NCI-H524 treated with DMSO at 0.1 percent for 48 hours (cell line): ENCODE measurements at places on chromosomes 2 and 18.

DNA sequence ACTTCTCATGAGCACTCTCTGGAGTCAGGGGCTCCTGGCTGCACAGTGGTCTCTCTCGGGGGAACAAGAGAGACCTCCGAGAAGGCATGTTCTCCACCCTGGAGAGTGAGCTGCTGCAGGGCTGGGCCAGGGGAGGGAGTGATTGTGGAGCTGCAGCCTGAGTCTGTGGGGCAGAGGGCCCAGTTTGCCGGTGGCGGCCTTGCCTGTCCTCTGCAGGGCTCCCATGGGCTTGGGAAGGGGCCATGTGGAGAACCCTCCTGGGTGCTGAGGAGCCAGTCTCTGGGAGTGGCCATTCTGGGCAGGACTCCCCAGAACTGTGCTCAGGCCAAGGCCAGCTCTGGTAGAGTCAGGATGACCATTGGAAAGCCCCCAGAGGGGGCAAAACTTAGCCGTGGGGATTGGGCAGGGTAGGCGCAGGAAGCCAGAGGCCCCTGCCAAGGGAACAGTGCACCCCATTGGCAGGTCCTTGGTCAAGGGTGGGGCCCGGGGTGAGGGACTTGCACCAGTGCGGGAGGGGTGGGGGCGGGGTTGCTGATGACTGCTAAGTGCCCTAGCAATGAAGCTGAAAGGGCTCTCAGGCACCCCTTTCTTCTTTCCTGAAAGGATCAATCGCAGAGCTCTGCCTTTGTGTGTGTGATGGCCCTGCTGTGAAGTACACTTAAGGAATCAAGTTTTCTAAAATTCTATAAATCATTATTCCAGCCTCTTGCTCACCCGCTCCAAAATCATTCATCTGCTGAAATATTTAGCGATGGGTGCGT lies 69.7 kb upstream of the BOD1L2 start:
- DNase-seq: no peak

DNA sequence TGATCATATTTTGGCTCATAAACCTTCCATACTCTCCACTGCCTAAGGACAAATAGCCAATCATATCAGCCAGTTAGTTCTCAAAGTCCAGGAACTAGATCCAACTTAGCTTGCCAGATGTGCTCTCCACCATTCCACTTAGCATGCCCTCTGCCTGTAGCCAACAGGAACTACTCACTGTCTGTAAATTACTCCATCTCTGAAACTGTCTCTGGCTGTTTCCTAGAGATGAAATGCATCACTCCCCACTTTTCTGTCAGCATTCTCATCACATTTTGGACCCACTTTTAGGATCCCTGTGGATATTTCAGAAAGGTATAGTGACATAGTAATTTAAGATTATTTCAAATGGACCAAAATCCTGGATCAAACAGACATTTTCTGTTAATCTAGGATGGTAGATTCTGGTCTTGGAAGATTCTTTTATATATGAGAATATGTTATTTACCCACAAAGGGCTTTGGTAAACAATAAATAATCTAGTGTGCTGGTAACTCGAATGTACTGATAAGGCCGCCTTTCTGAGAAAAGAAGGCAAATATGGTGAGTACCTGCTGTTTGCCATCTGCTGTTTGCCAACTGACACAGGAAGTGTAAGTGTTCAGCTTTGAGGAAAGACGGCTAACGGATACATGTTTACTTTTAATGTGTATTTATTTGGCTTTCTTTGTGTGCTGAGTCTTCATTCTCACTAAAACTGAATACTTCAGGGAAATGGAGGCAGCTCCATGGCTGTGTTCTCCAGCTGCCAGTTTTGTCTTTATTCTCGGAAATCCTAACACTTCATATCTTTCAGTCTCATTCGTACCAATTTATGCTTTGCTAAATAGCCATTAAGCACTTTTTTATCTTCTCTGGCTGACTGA lies 79.5 kb downstream of the EVA1A start:
- no peak for DNase-seq

GRCh38 chr18:52312346-52312745 lies 27.7 kb upstream of the DCC start:
- no peak for DNase-seq

DNA sequence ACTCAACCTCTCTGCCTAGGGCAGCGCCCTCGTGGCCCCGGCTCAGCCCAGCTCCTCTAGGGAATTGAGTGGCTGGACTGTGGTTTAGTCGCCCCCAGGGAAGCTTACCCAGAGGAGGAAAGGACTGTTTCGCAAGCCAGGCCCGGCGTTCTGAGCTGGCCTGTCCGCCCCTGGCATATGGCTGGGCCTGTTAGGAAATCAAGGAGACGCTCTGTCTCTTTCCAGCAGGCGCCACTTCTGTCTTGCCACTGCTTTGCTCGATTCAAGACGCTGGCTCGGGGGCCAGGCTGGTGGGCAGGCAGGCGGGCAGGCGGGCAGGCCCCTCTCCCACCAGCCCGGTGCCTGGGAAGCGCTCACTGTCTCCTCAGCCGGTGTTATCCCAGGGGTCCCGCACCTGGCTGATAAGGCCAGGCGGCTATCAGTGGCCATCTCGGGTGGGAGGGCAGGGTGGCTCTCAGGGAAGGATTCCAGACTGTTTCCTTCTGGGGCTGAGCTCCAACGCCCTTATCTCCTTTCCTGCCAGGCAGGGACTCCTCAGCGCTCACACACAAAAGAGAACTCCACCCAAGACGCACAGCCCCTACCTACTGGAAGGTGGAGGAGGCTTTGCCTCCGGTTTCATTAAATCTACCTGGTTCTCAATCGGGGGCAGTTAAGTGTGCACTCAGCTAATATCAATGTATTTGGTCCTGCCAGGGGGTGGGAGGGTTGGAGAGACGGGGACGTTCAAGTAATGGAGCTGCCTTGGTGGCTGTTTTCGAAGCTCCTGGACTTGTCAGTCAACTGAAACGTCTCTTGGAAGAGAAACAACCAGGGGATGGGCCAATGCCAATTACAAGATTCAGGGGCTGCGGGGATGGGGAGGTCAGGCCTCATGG lies 109.1 kb downstream of the SMAD7 start:
- no peak for DNase-seq

- no peak for DNase-seq
Measured at GRCh38 chr2:58268685-58269084, 27.6 kb upstream of the FANCL start.

DNA sequence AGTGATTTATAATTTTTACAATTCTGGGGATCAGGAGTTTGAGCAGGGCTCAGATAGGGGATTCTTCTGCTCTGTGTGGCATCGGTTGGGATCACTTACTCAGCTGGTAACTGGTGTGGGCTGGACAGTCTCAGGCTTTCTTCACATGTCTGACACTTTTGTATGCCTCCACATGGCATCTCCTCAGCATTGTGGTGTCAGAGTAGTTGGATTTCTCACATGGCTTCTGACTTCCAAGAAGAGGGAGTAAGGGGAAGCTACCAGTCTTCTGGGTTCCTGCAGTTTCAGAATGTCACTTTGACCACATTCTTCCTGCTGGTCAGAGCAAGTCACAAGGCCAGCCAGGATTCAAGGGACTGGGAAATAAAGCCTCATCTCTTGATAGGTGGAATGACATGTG lies 55.6 kb downstream of the NCOA1 start:
- DNase-seq: no peak

GRCh38 chr2:130830538-130830937 lies 6.2 kb upstream of the ARHGEF4 start:
- no peak for DNase-seq

DNA sequence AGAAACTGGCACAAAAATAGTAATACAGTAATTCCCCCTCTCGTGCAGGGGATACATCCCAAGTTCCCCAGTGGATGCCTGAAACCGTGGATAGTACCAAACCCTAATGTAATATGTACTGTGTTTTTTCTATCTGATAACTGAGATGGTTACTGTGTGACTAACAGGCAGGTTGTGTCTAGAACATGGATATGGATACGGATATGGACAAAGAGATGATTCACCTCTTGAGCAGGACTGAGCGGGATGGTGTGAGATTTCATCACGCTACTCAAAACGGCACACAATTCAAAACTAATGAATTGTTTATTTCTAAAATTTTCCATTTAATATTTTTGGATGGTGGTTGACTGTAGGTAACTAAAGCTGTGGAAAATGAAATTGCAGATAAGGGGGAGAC lies 3.4 kb downstream of the MBD1 start:
- no peak for DNase-seq
